ENCODE measurements at places on chromosomes 3 and 15.

GRCh38 chr15:79804838-79805237, 92.0 kb downstream of the MTHFS start:
- DNase-seq = no peak

- no peak for DNase-seq
Measured at GRCh38 chr3:8298021-8298954, 203.3 kb upstream of the LMCD1 start.

- no peak for DNase-seq
Measured at GRCh38 chr3:27561576-27561975, 77.4 kb upstream of the SLC4A7 start.

DNA sequence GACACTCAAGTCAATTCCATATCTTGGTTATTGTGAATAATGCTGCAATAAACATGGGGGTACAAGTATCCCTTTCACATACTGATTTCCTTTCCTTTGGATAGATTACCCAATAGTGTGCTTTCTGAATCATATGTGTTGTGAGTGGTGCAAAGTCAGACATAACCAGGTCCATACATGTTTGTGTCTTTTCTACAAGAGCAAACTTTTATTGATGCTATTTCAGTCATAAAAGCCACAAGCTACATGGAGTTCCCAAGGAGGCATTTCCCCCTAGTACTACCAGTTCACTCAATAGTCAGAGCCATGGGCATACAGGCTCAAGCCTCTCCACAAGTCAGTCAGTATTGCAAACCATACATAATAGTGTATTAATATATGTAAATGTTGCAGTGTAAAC, 10.1 kb downstream of the CEP63 start:
- no peak for DNase-seq

- no peak for DNase-seq
Measured at GRCh38 chr3:136532766-136533165, 219.4 kb downstream of the STAG1 start.

GRCh38 chr3:159788291-159788690, 200.3 kb upstream of the IL12A start:
- no peak for DNase-seq

DNA sequence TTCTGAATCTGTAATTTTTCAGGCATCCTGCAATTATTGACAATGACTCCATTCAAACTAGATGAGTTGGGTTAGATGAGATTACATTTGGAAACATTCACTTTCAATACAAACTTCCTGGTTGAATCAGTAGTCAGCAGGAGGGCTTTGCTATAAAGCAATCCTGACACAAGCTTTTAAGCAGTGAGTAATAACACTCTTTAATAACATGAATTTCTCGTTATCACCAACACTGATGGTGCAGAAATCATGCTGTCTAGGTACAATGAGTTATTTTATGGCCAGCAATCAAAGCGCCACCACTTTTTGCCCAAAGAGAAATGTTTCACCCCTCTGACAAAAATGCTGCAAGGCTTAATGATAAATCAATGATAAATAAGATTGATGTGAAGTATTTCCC, 474.8 kb upstream of the CNTN4 start:
- DNase-seq = no peak

- DNase-seq = no peak
Measured at GRCh38 chr3:123876858-123877257, 7.3 kb downstream of the MYLK start.

GRCh38 chr3:140233702-140234101, 298.7 kb downstream of the CLSTN2 start:
- no peak for DNase-seq

All from cortex of kidney (tissue), 1 donor.